ENCODE measurements at places on chromosomes 11 and 22. TPM values are rescaled to one million over a fixed set of nuclear protein-coding genes. Genes with fewer than 3 reads are reported as not detected.

DNA sequence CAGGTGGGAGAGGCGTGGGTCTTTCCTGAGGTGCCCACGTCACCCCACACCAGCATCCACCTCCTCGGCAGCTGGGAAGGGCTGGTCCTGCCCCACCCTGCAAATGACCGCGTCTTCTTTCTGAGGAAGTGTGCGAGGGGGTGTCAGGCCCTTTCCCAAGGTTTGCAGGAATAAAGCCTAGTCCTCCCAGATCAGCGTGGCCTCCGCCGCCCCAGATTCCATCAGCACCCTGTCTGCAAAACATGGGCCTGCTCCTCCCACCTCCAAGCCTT lies 14.4 kb upstream of the SLC39A13 start:
- no peak for DNase-seq

Gene GAS2
- 0.64 TPM for total RNA-seq

- DNase-seq = no peak
Observed at GRCh38 chr22:35217527-35217926, 39.8 kb upstream of the HMGXB4 start.

Gene CATSPERZ
- not detected for total RNA-seq

DNA sequence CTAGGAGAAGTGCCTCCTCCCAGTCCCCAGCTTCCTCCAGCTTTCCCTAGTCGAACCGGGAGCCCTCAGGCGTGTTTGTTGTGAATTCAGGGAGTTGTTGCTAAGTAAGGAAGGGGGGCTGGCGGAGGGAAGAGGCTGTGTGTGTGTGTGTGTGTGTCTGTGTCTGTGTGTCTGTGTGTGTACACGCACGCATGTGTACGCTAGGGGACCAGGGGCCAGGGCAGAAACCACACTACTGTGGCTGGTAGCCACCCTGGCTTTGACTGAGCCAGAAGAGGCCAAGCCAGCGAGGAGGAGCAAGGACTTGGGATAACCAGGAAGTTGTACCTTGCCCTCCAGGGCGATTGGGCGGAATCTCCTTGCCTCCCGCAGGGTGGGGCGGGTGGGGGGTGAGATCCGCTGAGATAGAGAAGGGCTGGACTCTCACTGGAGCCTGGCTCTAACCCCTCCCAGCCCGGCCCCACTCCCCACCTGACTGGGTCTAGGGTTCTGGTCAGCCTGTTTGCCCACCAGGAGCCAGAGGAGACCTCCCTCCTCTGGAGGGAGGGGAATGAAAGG lies 7.5 kb downstream of the BCL9L start:
- DNase-seq = peak; percentile 96

- DNase-seq = no peak
Observed at GRCh38 chr11:108743851-108744250, 79.0 kb downstream of the DDX10 start.

DNA sequence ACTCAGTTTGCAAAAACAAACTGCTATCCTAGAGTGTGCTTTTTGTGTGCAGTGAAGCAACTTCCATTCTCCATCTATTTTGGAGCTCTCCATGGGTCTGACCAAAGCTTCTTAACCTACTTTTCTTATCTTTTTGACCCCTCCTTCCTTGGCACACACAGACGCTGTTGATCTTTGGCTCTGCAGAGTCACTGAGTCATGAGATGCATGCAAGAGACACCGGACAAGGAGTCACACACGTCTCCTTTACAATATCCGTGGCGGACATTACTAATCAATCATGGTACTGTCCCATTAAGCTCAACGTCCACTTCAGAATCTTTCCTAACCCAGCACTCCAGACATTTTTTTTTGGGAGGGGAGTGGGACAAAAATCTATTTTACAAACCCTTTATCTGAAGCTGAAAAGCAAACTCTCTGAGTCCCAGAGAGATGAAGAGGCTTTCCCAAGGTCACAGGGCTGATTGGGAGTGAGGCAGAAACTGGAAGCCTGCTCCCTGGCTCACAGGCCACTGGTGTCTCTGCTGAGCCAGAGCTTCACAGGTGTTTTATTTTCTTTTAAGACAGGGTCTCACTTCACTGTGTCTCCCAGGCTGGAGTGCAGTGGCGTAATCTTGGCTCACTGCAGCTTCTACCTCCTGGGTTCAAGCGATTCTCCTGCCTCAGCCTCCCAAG lies 165.8 kb upstream of the SYT13 start:
- no peak for DNase-seq

Gene NOX4
- 5.2 TPM for total RNA-seq

- no peak for DNase-seq
Observed at GRCh38 chr11:69189059-69189458, 33.3 kb downstream of the SMIM38 start.

DNA sequence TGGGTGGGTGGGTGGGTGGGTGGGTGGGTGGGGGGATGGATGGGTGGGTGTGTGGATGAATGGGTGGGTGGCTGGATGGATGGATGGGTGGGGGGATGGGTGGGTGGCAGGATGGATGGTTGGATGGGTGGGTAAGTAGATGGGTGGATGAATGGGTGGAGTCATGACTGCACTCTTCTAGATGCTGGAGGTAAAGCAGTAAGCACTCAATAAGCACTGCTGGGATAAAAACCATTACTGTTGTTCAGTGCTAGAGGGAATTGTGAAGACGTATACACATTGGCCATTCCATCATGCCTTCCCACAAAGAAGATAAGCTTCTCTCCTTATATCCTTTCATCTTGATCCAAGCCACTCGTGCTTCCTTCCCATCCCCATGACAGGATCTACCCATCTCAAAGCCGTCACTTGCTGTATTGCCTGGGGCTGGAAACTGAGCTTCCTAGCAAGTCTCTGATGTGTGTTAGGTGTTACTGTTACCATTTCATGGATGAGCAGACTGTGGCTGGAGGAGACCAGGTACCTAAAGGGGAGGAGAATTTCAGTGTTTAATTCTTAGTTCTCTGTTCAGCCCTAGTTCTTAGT lies 74.8 kb downstream of the MICAL2 start:
- DNase-seq = no peak

GRCh38 chr11:64778223-64778472 lies 194 bp downstream of the SF1 start:
- DNase-seq = no peak

Gene SLC22A8
- not detected for total RNA-seq

DNA sequence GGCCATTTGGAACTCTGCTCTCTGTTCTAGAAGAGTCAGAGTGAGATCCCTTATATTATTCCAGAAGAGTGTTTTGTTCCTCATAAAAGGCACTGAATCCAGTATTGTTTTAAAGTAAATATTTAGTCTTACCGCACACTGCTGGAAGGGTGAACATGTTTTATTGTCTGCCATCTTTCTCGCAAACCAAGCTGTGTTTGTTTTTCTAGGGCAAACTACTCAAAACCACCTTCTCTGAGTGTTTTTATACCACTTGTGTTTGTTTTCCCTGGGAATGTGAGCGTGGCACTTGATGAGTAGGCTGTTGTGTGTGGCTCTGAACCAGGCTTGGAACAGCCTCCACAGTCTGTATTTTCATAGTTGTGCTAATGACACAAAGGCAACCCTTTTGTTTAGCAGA lies 89.8 kb downstream of the DBX1 start:
- no peak for DNase-seq

- no peak for DNase-seq
Observed at GRCh38 chr11:78025378-78025777, 2.3 kb upstream of the KCTD14 start.

- no peak for DNase-seq
Observed at GRCh38 chr22:17810570-17811116, 36.4 kb upstream of the BID start.

GRCh38 chr11:121508449-121508848 lies 55.7 kb upstream of the SORL1-AS1 start:
- no peak for DNase-seq

- DNase-seq = no peak
Observed at GRCh38 chr11:46701078-46701654, 335 bp downstream of the ZNF408 start.

DNA sequence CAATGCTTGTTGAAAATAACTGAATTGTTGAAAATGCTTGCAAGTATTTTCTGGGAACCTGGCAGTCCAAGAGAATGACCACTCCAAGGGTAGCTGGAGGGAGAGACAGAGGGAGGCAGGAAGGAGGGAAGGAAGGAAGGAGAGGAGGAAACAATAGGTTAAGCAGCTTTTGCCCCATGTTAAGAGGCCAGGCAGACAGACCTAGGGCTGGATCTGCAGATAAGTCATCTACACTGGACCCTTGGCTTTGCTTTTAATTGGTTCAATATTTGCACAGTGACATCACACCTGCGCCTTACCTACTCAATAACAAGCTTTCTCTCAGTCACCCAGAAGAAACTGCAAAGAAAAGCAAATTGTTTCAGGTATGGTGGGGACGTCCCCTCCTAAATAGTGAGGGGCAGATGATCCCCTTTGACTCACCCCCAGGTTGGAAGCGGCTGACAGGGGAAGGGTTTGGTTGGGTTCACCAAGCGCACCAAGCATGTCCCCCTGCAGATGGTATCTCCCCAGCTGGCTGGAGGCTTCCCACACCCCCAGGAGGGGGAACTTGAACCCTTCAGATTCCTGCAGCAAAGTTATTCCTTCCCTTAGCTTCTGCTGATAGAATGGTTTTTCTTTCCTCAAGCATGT lies 24.3 kb downstream of the MYH9 start:
- no peak for DNase-seq

- no peak for DNase-seq
Observed at GRCh38 chr11:125365196-125365931, 130.7 kb downstream of the FEZ1 start.

Gene CCDC81
- total RNA-seq = 26.8 TPM

DNA sequence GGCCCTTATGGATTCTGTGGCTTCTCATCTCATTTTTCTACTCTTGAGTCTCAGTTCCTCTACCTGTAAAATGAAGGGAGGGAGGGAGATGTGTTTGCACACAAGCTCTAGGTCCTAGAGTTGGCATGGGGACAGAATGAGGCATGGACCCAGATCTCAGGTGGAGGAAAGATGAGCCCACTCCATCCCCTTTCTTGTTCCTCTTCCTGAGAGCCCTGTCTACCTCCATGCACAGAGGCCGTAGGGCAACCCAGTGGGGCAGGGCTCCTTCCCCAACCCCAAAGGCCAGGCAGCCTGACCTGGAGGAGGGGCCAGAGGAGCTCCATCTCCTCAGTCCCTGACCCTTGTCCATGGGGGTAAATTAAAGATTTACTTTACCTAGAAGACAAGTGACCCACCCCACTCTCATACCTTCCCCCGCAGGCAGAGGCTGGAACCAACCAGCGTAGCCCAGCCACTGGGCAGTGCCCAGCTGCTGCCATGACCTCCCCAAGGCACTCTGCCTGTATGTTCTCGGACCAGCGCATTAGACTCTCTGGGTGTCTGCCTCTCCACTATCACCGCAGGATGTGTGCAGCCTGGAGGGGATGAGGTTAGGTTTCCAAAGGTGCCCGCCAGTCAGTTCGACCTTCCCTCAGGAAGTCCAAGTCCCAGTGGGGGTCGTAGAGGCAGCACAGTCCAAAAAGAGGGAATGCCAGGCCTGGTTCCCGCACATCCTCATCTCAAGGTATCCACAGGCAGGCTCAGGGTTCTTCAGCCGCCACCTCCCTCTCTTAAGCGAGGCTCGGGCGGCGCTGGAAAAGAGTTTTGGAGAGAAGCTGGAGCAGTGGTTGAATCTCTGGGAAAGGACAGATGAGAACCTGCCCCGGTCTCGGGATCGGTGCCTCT lies 3.0 kb downstream of the SMTN start:
- no peak for DNase-seq
